ENCODE measurements at places on chromosomes 5 and 9.

DNA sequence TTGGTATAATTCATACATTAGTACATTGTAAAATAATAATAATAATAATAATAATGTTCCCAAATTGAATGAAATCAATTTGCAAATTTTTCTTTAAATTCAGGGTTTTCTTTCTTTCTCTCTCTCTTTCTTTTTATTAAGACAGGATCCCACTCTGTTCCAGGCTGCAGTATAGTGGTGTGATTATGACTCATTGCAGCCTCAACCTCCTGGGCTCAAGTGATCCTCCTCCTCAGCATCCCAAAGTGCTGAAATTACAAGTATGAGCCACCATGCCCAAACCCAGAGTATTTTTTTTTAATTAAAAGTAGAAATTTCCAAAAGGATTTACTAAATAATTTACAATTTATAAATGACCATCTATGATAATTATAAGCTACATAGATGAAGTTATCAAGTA is 117.7 kb downstream of the HOMER1 start:
- no peak for ATAC-seq

GRCh38 chr5:57417971-57418370 is 64.6 kb downstream of the ACTBL2 start:
- no peak for ATAC-seq

GRCh38 chr5:127942246-127943060 is 141.1 kb upstream of the SLC12A2 start:
- ATAC-seq, result peak; percentile 37

- ATAC-seq, result no peak
Measured at GRCh38 chr5:168879929-168880328, 300.8 kb upstream of the PANK3 start.

DNA sequence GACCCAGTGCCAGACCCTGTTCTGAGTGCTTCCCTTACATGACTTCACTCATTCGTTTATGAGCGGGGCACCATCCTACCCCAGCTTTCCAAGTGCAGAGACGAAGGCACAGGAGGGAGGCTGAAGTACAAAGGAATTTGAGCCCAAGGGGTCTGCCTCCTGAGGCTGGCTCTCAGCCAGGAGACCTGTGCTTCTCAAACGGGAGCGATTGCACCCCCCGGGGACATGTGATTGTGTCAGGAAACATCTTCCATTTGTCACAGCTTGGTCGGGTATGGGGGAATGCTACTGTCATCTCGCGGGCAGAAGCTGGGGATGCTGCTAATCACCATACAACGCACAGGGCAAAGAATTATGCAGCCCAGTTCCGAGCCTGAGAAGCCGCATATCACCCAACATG is 23.9 kb downstream of the ADCY2 start:
- no peak for ATAC-seq

GRCh38 chr9:98943682-98944056 is at the start of gene COL15A1:
Gene COL15A1 (plus strand): TSS chr9:98943907. CDS start chr9:98944062, 155 bp downstream.
- ATAC-seq, result no peak

- ATAC-seq, result no peak
Measured at GRCh38 chr9:75894566-75894965, 4.1 kb downstream of the PCSK5 start.

DNA sequence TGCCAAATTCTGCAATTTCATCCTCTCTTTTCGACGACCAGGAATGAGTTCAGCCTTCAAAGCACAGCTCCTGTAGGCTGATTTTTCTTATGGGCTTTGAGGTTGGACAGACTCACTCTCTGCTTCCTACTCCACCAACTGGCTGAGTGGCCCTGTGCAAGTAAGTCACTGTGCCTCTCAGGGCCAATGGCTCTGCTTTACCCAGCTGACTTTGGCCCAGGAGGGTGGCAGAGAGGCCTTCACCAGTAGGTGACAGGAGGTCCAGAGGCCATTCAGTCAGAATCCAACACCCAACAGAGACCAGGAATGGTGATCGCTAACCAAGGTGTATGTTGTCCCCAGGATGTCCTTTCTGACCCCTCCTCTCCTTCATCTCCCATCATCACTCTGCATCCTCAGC is 49.5 kb upstream of the ALDH1B1 start:
- ATAC-seq, result no peak

DNA sequence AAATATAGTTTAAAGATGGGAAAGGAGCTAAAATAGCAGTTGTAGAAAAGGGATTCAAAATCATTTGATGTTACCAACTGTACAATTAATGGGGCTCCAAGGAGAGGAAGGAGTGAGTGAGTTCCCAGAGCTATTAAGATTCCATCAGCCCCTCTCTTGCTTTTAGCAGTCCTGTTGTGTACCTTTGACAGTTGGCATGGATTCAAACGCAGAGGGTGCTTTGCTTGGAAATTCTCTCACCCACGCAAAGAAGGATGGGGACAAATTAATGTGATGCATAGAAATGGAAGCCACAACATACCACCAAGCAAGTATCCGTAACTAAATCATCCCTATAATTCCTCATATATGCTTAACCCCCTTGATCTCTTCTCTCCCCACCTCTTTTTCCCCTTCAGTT is 461.3 kb downstream of the EBF1 start:
- no peak for ATAC-seq
